ENCODE measurements at places on chromosomes 7 and 10. TPM values are rescaled to one million over a fixed set of nuclear protein-coding genes. Genes with fewer than 3 reads are reported as not detected.

The PILRA gene
- total RNA-seq, result 0.80 TPM

DNA sequence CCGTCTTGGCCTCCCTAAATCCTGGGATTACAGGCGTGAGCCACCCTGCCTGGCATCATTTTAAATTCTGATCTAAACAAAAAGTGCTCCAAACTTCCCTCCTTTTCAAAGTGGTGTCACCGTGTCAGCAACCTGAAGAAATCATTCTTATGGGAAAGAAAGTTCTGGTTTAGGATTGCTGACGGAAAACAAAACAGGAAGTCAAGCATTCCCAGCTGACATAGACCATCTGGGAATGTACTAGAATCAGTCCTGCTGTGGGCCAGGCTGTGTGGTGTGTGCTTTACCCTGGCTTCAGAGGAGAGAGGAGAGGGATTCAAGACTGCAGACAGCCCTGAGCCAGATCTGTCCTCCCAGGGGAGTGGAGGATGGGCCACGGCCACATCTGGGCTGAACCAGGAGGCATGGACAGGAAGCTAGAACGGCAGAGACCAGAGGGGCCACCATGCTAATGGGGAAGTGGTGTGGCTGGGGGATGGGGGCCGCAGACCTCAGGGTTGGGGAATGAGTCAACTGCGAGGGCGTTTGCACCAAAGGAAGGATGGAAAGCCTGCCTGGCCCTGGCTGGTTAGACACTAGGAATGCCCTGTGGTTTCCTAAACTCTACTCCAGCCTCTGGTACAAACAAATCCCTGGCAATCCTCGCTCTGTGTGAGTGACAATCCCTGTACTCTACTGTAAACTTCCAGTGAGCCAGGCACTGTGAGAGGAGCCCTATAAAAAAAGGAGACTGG, 16.7 kb upstream of the CLIP2 start:
- H3K27ac ChIP-seq, result peak overlapping the region; percentile 31
- H3K27me3 ChIP-seq, result no peaks in the 10 kb centered on the region
- no peaks in the 10 kb centered on the region for H3K36me3 ChIP-seq

DNA sequence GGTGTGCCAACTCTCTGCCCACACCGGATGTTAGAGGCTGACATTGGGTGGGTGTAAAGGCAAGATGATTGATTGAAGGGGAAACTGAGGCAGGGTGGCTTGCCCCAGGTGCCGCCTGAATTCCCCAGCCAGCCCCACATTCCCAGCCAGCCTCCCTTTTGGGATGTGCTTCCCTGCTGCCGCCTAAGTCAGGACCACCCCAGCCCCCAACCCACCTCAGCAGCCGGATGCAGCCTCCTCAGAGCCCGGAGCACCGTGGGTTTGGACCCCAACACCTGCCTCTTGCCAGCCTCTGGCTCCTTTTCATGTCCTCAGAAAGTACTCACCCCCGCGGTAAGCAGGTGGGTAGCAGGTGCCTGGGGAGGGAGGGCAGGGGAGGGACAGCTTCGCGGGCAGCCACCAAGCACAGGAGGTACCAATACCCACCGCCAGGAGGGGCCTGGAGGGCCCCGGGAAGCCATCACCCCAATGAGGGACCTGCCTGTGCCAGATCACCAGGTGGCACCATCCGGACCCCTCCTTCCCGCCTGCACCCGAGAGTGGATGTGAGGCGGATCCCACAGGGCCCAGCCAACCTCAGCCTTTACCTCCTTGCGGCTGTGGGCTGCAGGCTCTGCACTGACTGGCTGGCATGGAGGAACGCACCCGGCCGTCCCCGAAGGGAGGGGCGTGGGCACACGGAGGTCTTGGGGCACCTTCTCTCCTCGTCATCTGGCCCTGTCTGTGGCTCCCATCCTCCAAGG, 60.5 kb downstream of the PWWP2B start:
- no peak overlapping the region for H3K4me3 ChIP-seq
- H3K27me3 ChIP-seq, result no peaks in the 10 kb centered on the region
- H3K4me1 ChIP-seq, result peaks cover 7% of the 10 kb centered on the region
- no peak overlapping the region for H3K27ac ChIP-seq

DNA sequence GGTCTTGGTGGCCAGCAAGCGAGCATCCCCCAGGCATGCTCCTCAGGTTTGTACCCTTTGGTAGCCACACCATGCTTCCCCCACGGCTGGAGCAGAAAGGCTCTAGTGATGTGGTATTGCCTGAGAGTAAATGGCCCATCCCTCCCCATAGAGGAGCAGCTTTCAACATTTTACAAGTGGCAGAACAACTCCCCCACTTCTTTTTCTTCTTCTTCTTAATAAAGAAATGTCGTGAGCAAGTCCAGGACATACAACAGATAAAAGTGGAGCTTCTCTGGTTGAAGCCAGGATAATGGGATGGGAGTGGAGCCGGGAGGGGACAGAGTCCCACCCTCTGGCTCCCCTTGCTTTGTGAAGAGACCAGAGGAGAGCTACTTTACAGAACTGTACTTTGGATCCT, 131.5 kb downstream of the ANLN start:
- DNase-seq, result no peak
- H3K4me3 ChIP-seq, result no peak overlapping the region
- H3K4me1 ChIP-seq, result peaks cover 5% of the 10 kb centered on the region
- no peaks in the 10 kb centered on the region for H3K27me3 ChIP-seq
- H3K27ac ChIP-seq, result no peak overlapping the region

DNA sequence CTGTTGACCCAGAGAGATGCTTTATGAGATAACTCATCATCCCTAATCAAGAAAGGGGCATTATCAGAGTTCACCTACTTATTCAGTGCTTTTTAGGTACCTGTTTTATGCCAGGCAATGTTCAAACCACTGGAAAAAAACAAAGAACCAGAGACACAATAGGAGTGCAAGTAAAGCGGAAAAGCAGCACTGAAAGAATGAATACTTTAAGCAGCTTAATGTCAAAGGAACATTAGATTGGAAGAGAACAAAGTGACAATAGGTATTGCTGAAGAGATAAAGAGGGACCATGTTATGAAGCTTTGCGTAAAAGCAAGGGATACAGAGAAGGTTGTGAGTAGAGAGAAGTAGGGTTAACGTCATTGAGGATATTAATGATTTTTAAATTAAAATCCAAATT, 11.3 kb downstream of the DGKB start:
- no peaks in the 10 kb centered on the region for H3K36me3 ChIP-seq
- no peaks in the 10 kb centered on the region for H3K4me1 ChIP-seq
- H3K27ac ChIP-seq, result no peak overlapping the region
- no peak for DNase-seq
- H3K27me3 ChIP-seq, result no peaks in the 10 kb centered on the region
